ENCODE measurements at places on chromosomes 4 and X.

GRCh38 chrX:5672099-5672498, 556.6 kb downstream of the NLGN4X start:
- no peak for DNase-seq

GRCh38 chr4:110073053-110073845, 125.2 kb downstream of the ELOVL6 start:
- DNase-seq: no peak

- DNase-seq: no peak
These were observed 73.7 kb downstream of the GABRA2 start for GRCh38 chr4:46316215-46316614.

DNA sequence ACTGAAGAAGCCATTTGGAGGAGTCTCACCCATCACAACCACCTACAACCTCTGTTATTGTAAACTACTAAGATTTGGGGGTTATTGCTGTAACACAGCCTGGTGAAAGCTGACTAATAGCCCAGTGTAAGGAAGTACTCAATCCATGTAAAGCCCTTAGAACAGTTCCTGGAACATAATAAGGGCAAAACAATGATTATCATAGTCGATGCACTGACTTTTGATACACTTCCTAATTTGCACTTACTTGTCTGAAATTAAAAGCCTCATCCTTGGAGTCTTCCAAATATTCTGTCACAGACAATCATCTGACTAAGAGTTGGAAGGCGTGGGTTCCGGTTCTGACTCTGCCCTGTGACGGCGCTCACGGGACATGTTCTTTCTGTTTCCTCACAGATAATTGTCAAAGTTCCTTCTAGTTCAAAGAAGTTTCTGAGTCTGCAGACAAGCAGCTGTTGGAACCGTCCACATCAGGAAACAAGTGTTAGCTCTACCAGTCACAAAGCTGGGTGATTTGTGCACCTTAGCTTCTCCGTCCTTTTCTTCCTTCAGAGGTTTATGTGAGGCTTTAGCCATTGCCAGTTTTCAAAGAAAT, 33.4 kb upstream of the RASGEF1B start:
- DNase-seq: no peak

GRCh38 chr4:127469959-127470809, 162.6 kb upstream of the INTU start:
- DNase-seq: no peak

GRCh38 chrX:20267931-20268701, 1.4 kb upstream of the RPS6KA3 start:
- DNase-seq: no peak

Data from Calu3 (cell line).